NCI-H774 (cell line): ENCODE measurements at places on chromosomes 6 and 20.

- no peak for DNase-seq
These were observed 38.3 kb downstream of the SIRPA start for GRCh38 chr20:1933465-1933870.

- DNase-seq = no peak
These were observed 795.9 kb downstream of the MAFB start for GRCh38 chr20:39893003-39893685.

- no peak for DNase-seq
These were observed 76.8 kb downstream of the UNC5CL start for GRCh38 chr6:40962241-40962640.

DNA sequence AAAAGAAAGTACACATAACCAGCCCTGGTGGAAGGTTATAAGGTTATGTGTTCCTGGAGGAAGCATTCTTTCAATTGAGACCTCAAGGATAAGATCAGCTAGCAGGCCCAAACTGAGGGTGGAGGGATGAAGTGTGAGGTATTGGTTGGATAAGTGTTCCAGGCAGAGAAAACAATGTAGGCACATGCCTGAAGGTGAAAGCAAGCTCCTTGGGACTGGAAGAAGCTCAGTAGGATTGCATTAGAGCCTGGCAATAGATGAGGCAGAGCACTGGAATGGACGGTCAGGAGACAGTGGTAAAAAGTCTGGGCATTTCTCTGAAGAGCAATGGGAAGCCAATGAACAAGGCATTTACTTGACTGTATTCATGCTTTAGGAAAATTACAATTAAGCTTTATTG is 89.9 kb upstream of the SHLD1 start:
- no peak for DNase-seq

- no peak for DNase-seq
These were observed 600 bp downstream of the SEC63 start for GRCh38 chr6:107957308-107957908.

GRCh38 chr20:20668639-20669038 is 43.8 kb downstream of the RALGAPA2 start:
- no peak for DNase-seq

- no peak for DNase-seq
These were observed 248.1 kb downstream of the TAF4 start for GRCh38 chr20:61817575-61817974.

GRCh38 chr6:128491610-128492206 is 28.7 kb downstream of the PTPRK start:
- no peak for DNase-seq

DNA sequence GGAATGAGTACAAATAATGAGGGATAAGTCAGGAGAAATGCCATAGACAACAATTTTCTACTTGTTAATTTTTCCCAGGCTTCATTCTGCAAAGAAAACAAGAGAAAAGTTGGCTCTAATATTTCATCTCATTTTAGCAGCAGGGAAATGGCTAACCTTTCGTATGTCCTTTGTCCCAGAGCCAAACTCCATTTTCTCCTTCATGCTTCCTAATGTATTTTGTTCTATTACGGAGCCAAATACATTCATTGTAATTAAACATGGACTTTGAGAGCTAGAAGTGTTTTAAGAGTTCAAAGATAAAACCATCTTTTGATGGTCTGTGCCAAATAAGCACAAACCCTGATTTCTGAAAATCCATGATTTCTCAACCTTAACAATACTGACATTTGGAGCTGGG is 136.9 kb downstream of the PTCHD4 start:
- no peak for DNase-seq

DNA sequence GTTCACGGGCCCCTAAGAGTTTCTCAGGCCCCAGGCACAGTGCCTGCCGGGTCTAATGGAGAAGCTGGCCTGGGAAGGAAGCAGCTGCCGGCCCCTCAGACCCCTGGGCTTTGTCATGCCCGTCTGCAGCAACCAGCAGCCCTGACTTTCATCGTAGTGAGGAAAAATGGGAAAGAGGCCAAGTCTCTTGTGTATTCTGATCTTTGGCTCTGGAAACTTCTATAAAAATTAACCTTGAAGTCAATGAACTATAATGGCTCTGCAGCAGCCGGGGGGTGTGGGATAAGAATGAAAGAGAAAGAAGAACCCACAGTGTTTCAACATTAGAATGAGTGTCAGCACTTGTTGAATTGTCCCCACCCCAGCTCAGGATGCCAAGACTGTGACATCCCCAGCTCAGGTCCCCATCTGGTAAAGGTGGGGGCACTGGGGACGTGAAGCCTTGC is 12.9 kb downstream of the TGM2 start:
- no peak for DNase-seq

DNA sequence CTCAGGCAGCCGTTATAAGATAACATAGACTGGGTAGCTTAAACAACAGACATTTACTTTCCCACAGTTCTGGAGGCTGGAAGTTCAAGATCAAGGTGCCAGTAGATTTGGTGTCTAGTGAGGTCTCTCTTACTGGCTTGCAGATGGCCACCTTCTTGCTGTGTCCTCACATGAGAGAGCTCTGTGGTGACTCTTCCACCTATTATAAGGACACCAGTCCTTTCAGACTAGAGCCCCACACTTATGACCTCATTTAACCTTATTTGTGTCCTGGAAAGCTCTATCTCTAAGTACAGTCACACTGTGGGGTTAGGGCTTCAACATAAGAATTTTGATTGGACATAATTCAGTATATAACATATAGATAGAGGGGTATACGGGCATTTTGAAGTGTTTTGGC is 245.0 kb downstream of the UTRN start:
- DNase-seq = no peak

GRCh38 chr6:18861204-18861603 is 474.1 kb downstream of the RNF144B start:
- peak; percentile 28 for DNase-seq
